WTC11 (cell line): ENCODE measurements at places on chromosomes 7 and 10. TPM values are rescaled to one million over a fixed set of nuclear protein-coding genes. Genes with fewer than 3 reads are reported as not detected.

GRCh38 chr7:6315746-6316145, 43.3 kb upstream of the CYTH3 start:
- no peaks in the 10 kb centered on the region for H3K27me3 ChIP-seq
- H3K4me3 ChIP-seq, result no peak overlapping the region
- peaks cover 9% of the 10 kb centered on the region for H3K4me1 ChIP-seq
- no peaks in the 10 kb centered on the region for H3K36me3 ChIP-seq
- no peak overlapping the region for H3K27ac ChIP-seq

- H3K36me3 ChIP-seq, result no peaks in the 10 kb centered on the region
- H3K27ac ChIP-seq, result no peak overlapping the region
- no peaks in the 10 kb centered on the region for H3K27me3 ChIP-seq
- no peak overlapping the region for H3K4me3 ChIP-seq
- no peak for DNase-seq
- H3K4me1 ChIP-seq, result 0 out of 2 replicates have a peak, but pooled peaks cover 4% of the 10 kb centered on the region
Measured at GRCh38 chr10:36592964-36593363, 532.4 kb upstream of the ANKRD30A start.

Gene FBXL15
- total RNA-seq, result 21.6 to 24.6 TPM (median 23.2 TPM) in 3 replicates

- H3K36me3 ChIP-seq, result no peaks in the 10 kb centered on the region
- DNase-seq, result no peak
- no peak overlapping the region for H3K27ac ChIP-seq
- H3K27me3 ChIP-seq, result no peaks in the 10 kb centered on the region
Measured at GRCh38 chr7:39306016-39306570, 260.1 kb upstream of the YAE1 start.

Gene PRKAR1B
- 40.8 to 44.1 TPM (median 43.6 TPM) in 3 replicates for total RNA-seq

GRCh38 chr7:2108071-2108455, 124.7 kb downstream of the MAD1L1 start:
- no peak for DNase-seq
- peaks cover 36% of the 10 kb centered on the region for H3K4me1 ChIP-seq
- H3K27ac ChIP-seq, result peak overlapping the region; percentile 82; the same call in 1 of the 2 replicates
- no peak overlapping the region for H3K4me3 ChIP-seq
- H3K27me3 ChIP-seq, result no peaks in the 10 kb centered on the region
- H3K36me3 ChIP-seq, result no peaks in the 10 kb centered on the region

DNA sequence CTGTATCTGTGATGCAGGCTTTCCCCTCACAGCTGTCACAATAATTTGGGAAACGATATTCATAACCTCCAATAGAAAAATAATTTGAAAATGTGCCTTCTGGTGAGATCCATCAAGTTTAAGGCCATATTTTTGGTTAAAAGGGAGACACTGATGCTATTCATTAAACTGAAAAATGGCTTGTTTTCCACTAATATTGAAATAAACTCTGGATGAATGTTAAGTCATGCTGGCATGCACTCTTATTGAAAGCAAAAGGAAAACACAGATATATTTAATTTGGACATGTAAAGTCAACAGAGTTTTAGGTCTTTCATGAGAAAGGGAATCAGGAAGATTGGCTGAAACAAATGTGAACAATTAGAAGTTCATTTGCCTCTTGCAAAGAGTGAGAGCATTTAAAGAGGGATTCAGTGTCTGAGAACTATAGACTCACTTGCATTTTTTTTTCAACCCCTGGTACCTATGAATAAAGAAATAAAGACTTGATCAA, 879.2 kb downstream of the LRMDA start:
- H3K4me3 ChIP-seq, result no peak overlapping the region
- H3K27me3 ChIP-seq, result no peaks in the 10 kb centered on the region
- no peak overlapping the region for H3K27ac ChIP-seq
- peaks cover 19% of the 10 kb centered on the region for H3K4me1 ChIP-seq
- H3K36me3 ChIP-seq, result no peaks in the 10 kb centered on the region

- DNase-seq, result no peak
- H3K4me1 ChIP-seq, result peaks cover 77% of the 10 kb centered on the region
- no peaks in the 10 kb centered on the region; the same call in 1 of the 2 replicates for H3K36me3 ChIP-seq
- no peaks in the 10 kb centered on the region for H3K27me3 ChIP-seq
Measured at GRCh38 chr10:22657024-22657423, 57.4 kb downstream of the PIP4K2A start.

Gene ZNF467
- 0.70 to 1.2 TPM (median 0.73 TPM) in 3 replicates for total RNA-seq

GRCh38 chr10:93941606-93942005, 47.8 kb downstream of the SLC35G1 start:
- peaks cover 2% of the 10 kb centered on the region for H3K27me3 ChIP-seq
- no peak overlapping the region for H3K27ac ChIP-seq
- H3K36me3 ChIP-seq, result no peaks in the 10 kb centered on the region
- H3K4me3 ChIP-seq, result no peak overlapping the region
- no peaks in the 10 kb centered on the region for H3K4me1 ChIP-seq

DNA sequence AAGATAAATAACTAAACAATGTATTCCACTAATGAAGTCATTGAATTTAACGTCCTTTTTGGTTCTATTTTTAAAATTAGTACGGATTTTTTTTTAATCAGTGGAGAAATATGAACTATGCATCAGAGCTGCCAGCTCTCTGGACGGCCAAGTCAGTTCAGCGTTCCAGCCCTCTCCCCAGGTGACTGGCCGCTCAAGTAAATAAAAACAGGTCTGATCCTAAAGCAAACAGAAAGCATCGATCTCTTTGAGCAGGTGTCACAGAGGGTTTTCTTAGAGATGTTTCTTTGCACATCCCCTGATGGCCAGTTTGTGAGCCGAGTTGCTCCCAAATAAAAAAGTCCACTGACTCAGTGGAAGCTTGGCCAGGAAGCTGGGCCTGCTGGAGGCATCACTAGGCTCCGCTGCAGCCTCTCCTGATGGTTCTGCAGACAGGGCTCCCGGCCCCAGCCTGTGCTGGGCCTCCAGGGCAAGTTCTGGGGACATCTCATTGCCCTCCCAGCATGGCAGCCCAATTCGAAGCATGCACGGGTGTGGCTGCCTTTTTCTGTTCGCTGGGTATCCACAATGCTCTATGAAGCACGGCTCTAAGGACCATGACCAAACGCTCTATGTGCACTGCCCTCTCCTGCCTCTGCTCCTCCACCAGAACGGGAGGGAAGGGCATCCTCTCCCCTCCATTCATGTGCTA, 74.7 kb upstream of the PPP2R2D start:
- no peak overlapping the region for H3K4me3 ChIP-seq
- H3K27me3 ChIP-seq, result no peaks in the 10 kb centered on the region; the same call in 1 of the 2 replicates
- no peak overlapping the region for H3K27ac ChIP-seq
- H3K36me3 ChIP-seq, result no peaks in the 10 kb centered on the region
- peaks cover 23% of the 10 kb centered on the region for H3K4me1 ChIP-seq
- DNase-seq, result peak; percentile 6

Gene CCDC3
- total RNA-seq, result 2.1 to 3.5 TPM (median 2.7 TPM) in 3 replicates

GRCh38 chr7:43700646-43701499, 28.4 kb downstream of the COA1 start:
- no peak for DNase-seq
- H3K4me3 ChIP-seq, result no peak overlapping the region; the same call in 1 of the 2 replicates

- H3K36me3 ChIP-seq, result peaks cover 43% of the 10 kb centered on the region
- no peak for DNase-seq
- H3K27me3 ChIP-seq, result no peaks in the 10 kb centered on the region
- H3K27ac ChIP-seq, result no peak overlapping the region
- H3K4me1 ChIP-seq, result peaks cover 2% of the 10 kb centered on the region; the same call in 1 of the 2 replicates
Measured at GRCh38 chr7:75536491-75536890, 44.4 kb downstream of the SPDYE5 start.

DNA sequence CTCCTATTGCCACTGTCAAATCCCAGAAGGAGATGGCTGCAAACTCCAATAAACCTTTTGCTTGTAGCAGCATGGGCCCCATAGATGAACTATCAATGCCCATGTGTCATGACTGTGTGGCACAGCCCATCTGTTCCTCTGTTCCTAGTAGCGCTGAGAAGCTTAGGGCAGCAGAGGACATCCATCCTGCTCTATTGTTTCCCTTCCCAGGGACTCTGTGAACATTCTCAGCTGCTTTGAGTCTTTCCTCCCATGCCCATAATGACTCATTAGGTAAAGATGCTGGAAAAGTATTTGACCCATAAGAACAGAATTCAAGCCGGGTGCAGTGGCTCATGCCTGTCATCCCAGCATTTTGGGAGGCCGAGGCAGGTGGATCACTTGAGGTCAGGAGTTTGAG, 28.3 kb downstream of the STMP1 start:
- peaks cover 8% of the 10 kb centered on the region for H3K36me3 ChIP-seq
- no peak for DNase-seq
- H3K27ac ChIP-seq, result no peak overlapping the region
- H3K4me3 ChIP-seq, result no peak overlapping the region

- H3K27me3 ChIP-seq, result no peaks in the 10 kb centered on the region
- no peak overlapping the region for H3K4me3 ChIP-seq
- no peaks in the 10 kb centered on the region for H3K36me3 ChIP-seq
- H3K4me1 ChIP-seq, result no peaks in the 10 kb centered on the region
Measured at GRCh38 chr10:132111121-132111731, 45.5 kb downstream of the JAKMIP3 start.

GRCh38 chr7:1076184-1077072, 11.5 kb upstream of the GPER1 start:
- H3K4me1 ChIP-seq, result no peaks in the 10 kb centered on the region
- H3K36me3 ChIP-seq, result 0 out of 2 replicates have a peak, but pooled peaks cover 2% of the 10 kb centered on the region
- DNase-seq, result no peak
- no peak overlapping the region for H3K4me3 ChIP-seq
- H3K27ac ChIP-seq, result no peak overlapping the region
- no peaks in the 10 kb centered on the region for H3K27me3 ChIP-seq

- peaks cover 54% of the 10 kb centered on the region for H3K4me1 ChIP-seq
- no peak for DNase-seq
- H3K27me3 ChIP-seq, result peaks cover 3% of the 10 kb centered on the region; the same call in 1 of the 2 replicates
- H3K36me3 ChIP-seq, result no peaks in the 10 kb centered on the region
Measured at GRCh38 chr10:78556705-78557432, 511.9 kb upstream of the ZMIZ1 start.

- no peak overlapping the region for H3K27ac ChIP-seq
- peaks cover 83% of the 10 kb centered on the region for H3K36me3 ChIP-seq
- no peaks in the 10 kb centered on the region for H3K4me1 ChIP-seq
- H3K27me3 ChIP-seq, result peaks cover 28% of the 10 kb centered on the region
Measured at GRCh38 chr7:154777023-154777422, 225.9 kb downstream of the PAXIP1 start.
